ENCODE measurements at places on chromosomes 1 and 21. TPM values are rescaled to one million over a fixed set of nuclear protein-coding genes. Genes with fewer than 3 reads are reported as not detected.

GRCh38 chr1:156429313-156430060, 60.5 kb downstream of the RHBG start:
- no peak for DNase-seq

GRCh38 chr1:62312698-62313097, 6.5 kb downstream of the KANK4 start:
- DNase-seq = no peak

DNA sequence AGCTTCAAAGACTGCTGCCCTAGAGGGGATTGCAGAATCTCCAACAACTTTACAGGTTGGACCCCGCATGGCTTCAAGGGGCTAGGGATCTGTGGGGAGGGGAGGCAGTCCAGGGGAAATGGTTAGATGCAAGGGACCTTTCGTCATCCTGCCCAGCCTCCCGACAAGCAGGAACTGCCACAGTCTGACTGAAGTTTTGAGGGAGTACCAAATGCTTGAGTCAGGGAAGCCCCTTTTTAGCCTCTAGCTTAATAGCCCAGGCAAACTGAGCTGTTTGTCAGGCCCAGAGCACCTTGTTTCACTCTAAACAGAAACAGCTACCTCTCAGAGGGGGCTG, 1.1 kb downstream of the TOR3A start:
- DNase-seq = no peak

- no peak for DNase-seq
Measured at GRCh38 chr1:14765773-14766172, 167.3 kb downstream of the KAZN start.

DNA sequence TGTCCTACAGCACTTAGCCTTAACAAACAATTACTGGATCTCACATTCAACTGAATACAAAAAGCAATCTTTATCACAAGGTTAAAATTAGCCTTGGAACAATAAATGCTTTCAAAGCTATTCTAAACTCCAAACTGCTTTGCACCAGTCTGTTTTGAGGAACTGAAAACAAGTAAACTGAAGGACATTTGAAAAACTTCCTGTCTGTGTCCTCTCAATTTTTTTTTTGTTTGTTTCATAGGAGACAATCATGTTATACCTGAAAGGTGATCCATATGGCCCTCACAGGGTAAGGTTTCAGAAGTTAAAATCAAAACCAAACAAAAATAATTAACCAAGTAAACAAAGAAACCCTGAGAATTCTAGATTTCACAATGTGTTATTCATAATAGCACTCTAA, 459.1 kb downstream of the DPYD start:
- no peak for DNase-seq

The WNT3A gene
- not detected for polyA plus RNA-seq

- DNase-seq = no peak
Measured at GRCh38 chr21:37711836-37712568, 204.3 kb downstream of the KCNJ6 start.

GRCh38 chr1:44326024-44326701, 28.9 kb downstream of the ERI3 start:
- peak; percentile 9 for DNase-seq

- no peak for DNase-seq
Measured at GRCh38 chr1:14681182-14681581, 82.7 kb downstream of the KAZN start.

GRCh38 chr1:66480162-66480561, 53.8 kb upstream of the SGIP1 start:
- no peak for DNase-seq

The OR2T33 gene
- polyA plus RNA-seq = not detected

The PGD gene
- polyA plus RNA-seq = 88.8 TPM

The TRIM67 gene
- 0.01 TPM for polyA plus RNA-seq

DNA sequence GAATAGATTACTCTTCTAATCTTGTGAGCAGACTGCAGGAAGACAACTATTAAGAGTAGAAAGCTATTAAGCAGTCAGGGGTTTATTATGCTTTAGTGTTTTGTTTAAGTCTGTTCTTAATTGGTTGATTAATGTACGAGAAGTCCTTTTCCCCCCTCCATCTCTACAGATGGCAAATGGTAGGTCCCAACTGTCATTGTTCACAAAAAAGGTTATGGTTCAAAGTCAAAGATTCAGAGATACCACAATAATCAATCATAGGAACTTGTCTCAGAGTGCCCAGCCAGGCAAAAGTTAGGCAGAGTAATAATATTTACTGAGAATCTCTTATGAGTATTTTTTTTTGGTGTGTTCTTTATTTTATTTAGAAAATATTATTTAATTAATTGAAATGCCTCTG, 26.8 kb downstream of the NFIA start:
- no peak for DNase-seq

GRCh38 chr1:56509713-56510641, 69.4 kb downstream of the PLPP3 start:
- DNase-seq = no peak

- peak; percentile 35 for DNase-seq
Measured at GRCh38 chr1:235442788-235443429, 61.3 kb downstream of the B3GALNT2 start.

DNA sequence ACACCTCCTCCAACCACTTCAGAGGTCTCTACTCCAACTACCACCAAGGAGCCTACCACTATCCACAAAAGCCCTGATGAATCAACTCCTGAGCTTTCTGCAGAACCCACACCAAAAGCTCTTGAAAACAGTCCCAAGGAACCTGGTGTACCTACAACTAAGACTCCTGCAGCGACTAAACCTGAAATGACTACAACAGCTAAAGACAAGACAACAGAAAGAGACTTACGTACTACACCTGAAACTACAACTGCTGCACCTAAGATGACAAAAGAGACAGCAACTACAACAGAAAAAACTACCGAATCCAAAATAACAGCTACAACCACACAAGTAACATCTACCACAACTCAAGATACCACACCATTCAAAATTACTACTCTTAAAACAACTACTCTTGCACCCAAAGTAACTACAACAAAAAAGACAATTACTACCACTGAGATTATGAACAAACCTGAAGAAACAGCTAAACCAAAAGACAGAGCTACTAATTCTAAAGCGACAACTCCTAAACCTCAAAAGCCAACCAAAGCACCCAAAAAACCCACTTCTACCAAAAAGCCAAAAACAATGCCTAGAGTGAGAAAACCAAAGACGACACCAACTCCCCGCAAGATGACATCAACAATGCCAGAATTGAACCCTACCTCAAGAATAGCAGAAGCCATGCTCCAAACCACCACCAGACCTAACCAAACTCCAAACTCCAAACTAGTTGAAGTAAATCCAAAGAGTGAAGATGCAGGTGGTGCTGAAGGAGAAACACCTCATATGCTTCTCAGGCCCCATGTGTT, 66.6 kb downstream of the TPR start:
- no peak for DNase-seq

The KRTAP6-3 gene
- not detected for polyA plus RNA-seq

- DNase-seq = no peak
Measured at GRCh38 chr1:190478149-190479049, 735 bp upstream of the BRINP3 start.

GRCh38 chr1:5559078-5559477, 433.1 kb downstream of the NPHP4 start:
- no peak for DNase-seq

- DNase-seq = no peak
Measured at GRCh38 chr21:29365661-29366265, 67.0 kb downstream of the BACH1 start.

The WNT9A gene
- 0.85 TPM for polyA plus RNA-seq

The OR6N1 gene
- not detected for polyA plus RNA-seq

DNA sequence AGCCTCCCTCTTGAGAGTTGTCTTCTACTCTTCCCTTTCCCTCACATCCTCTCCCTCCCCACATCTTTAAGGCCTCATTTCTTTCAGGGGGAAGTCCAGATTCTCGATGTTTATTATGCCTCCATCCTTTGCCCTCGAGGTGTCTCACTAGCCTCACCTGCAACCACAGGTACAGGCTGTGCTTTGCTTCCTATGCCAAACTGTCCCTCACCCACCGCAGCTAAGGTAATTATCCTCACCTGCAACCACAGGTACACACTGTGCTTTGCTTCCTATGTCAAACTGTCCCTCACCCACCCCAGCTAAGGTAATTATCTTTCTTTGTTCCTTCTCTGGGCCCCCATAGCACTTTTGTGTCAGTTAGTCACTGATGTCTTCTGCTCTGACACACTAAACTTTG, 328.1 kb upstream of the SNX7 start:
- no peak for DNase-seq

GRCh38 chr1:192476802-192477298, 98.7 kb upstream of the RGS1 start:
- no peak for DNase-seq

DNA sequence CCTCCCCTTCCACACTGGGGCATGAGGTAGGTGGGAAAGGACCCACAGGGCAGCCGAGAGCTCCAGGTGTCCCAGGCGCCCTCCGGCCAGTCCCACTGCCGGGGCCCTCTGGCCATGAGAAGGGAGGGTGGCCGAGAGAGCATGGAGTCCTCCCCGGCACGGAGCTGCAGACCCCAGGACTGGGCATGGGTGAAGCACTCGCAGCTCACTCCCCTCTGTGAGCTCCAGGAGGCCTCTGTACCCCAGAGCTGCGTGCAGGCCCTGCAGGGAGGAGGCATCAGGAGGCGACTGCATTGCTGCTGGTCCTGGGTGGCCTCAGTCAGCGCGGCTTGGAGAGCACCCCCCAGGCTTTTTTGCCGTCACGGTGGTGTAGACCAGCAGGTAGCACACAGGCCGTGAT, 80.1 kb upstream of the TTC34 start:
- DNase-seq = no peak

GRCh38 chr1:21935891-21936365, 1.2 kb downstream of the HSPG2 start:
- DNase-seq = no peak

The KLF17 gene
- polyA plus RNA-seq = 0.16 TPM

The TCEA3 gene
- 21.0 TPM for polyA plus RNA-seq

GRCh38 chr1:92486251-92487077, at the start of gene GFI1:
Gene GFI1, minus strand, starts transcription at chr1:92486925. Its CDS starts 3,438 bp downstream, at chr1:92483487.
- DNase-seq = no peak

GRCh38 chr1:34771573-34772371, 9.2 kb upstream of the GJB3 start:
- DNase-seq = no peak

The CELA2A gene
- polyA plus RNA-seq = not detected

DNA sequence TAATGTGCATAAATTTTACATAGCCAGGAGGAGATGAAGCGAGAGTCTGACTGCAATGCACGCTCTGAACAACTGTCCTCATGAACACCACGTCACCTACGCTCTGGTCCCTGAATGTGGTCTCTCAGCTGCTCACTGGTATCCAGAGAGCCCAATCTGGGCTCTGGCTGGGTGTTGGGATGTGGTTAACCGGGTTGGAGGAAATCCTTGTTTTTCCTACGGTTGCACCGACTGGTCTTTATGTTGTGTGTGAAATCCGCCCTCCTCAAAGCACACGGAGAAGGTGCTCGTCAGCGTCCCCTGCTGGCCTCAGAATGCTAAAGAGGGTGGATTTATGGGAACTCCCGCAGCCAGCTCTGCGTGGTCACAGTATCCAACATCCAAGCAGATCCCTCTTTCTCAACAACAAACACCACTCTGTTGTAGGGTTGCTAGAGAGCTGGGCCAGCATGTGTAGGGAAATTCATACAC, 51.8 kb upstream of the FAM89A start:
- no peak for DNase-seq

GRCh38 chr1:19955534-19956170, 23.8 kb downstream of the PLA2G2A start:
- DNase-seq = no peak

The VCAM1 gene
- 0.15 TPM for polyA plus RNA-seq

DNA sequence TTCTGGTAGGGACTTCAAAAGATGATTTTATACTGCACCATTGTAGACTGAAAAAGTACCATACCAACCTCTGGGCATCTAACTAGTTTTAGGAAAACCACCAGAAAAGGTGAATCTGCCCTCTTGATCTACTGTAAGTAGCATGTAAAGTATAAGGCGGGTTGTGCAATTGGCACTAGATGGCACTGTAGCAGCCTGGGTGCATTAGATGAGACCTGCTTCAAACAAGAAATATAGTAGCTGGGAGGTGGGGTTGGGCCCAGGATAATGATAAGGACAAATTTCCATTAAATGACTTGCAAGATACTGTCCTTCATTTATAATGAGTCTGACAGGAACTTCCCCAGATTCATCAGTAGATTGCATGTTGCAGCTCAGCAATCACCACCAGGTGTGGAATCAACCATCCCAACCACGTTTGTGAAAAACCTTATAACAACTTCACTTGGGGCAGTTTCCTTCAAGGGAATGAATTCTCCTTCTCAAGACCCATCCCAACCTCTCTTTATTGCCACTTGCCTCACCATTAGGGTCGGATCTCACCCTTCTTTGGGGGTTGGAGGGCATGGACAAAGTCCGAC, 37.3 kb upstream of the IL10 start:
- DNase-seq = no peak

GRCh38 chr1:993379-993995, 6.4 kb downstream of the HES4 start:
- DNase-seq = no peak

GRCh38 chr1:173946380-173946921, 29.3 kb upstream of the SERPINC1 start:
- no peak for DNase-seq

GRCh38 chr1:69569576-69570328, 2.0 kb downstream of the LRRC7 start:
- no peak for DNase-seq

The S100A8 gene
- not detected for polyA plus RNA-seq

GRCh38 chr1:206075786-206076755, 23.1 kb downstream of the RHEX start:
- DNase-seq = no peak

- DNase-seq = no peak
Measured at GRCh38 chr21:44911384-44912157, 9.1 kb downstream of the ITGB2 start.

DNA sequence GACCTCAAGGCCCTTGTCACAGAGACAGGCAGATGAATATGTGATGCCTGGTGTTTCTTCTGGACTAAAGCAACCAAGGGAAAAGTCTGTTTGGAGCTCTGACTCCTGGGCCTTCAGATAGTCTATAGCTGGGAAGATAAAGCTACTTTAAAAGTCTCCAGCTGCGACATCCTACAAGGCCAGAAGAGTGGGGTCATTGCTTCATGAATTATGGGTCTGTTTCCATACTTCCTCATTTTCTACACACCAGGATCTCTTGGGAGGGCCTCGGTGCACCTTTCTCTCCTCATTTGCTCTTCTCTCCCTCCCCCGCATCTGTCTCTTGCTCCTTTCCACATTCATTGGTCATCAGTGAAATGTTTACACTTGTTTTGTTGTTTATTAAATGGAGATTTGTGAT, 44.8 kb downstream of the SYT2 start:
- DNase-seq = no peak

DNA sequence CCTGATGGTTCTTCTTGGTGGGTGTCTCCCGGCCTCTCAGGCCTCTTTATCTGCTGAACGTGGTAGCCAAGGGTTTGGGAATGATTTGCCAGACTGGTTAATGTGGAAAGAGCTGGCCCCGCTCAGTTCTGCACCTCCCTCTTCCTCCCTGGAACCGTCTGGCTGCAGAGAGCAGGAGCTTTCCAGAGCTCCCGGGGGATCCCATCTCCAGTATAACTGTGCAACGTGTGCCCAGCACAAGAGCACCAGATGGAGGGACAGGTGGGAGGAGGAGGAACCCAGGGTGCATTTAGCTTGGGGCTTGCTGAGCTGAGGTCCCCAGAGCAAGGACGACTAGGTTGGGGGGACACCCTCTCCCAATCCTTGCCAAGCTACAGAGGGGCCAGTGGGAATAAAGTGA, 5.0 kb downstream of the TFF1 start:
- no peak for DNase-seq

The RRP1 gene
- 7.3 TPM for polyA plus RNA-seq

The LDLRAD1 gene
- polyA plus RNA-seq = not detected

GRCh38 chr1:206050655-206051235, 2.2 kb upstream of the RHEX start:
- DNase-seq = no peak

The DCDC2B gene
- not detected for polyA plus RNA-seq

Data from BJ (cell line).